ENCODE measurements at places on chromosomes 5 and 9.

DNA sequence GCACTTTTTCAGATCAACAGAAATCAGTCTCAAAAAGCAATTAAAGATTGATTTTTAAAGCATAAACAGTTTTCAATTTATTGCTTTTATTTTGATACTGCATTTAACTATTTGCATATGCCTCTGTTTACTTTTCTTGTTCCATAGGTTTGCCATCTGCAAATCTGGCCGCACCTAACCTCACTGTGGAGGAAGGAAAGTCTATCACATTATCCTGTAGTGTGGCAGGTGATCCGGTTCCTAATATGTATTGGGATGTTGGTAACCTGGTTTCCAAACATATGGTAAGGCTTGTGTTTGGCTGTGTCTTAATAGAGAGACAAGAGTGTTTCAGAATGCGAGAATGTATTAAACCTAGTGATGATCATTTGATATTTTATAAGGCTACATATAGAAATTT lies 53.9 kb downstream of the NTRK2 start:
- DNase-seq = no peak

- DNase-seq = no peak
These were observed 28.3 kb upstream of the NDFIP1 start for GRCh38 chr5:142080248-142080647.

DNA sequence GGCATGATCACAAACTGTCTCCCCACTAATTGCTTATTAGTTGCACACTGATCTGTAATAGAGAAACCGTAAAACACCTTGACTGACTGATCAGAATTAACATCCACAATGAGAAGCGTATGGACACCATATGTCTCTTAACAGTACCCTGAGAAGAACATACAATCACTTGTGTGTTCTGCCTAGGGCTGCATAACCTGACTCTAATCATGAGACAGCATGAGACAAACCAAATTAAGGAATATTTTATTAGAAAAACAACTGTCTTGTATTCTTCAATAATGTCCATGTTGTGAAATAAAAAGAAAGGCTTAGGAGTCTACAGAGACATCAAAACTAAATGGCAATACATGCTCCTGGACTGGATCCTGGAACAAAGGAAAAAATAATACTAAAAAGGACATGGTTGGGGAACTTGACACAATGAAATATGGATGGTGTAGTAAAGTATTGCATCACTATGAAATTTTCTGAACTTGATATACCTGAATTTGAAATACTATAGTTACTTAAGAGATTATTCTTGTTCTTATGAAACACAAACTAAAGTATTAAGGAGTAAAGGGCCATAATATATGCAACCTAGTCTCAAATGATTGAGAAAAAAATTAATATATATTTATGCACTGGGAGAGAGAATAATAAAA lies 162.1 kb downstream of the CWC27 start:
- no peak for DNase-seq

- no peak for DNase-seq
These were observed 371.4 kb downstream of the NTRK2 start for GRCh38 chr9:85040821-85041465.

DNA sequence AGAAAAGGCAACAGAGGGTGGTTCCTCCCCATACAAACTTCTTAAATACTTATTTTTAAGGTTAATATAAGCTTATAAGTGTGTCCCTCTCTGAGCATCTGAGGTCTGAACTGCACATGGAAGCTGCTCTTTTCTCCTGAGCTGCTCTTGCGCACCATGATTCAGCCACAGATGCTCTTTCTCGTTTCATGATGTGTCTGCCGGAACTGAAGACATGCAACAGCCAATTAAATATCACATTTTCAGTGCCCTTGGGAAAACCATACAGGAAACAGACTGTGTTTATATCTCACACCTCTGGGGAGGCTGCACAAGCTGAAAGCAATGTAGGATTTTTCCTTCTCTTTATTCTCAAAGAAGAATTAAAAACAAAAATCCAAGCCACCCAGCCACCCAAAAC lies 96.8 kb upstream of the NREP start:
- DNase-seq = no peak

GRCh38 chr5:21145376-21145775 lies 1157.4 kb upstream of the CDH18 start:
- peak; percentile 13 for DNase-seq

- no peak for DNase-seq
These were observed 586 bp downstream of the HMGXB3 start for GRCh38 chr5:150000990-150001659.
